ENCODE measurements at places on chromosomes 5 and 9. TPM values are rescaled to one million over a fixed set of nuclear protein-coding genes. Genes with fewer than 3 reads are reported as not detected.

DNA sequence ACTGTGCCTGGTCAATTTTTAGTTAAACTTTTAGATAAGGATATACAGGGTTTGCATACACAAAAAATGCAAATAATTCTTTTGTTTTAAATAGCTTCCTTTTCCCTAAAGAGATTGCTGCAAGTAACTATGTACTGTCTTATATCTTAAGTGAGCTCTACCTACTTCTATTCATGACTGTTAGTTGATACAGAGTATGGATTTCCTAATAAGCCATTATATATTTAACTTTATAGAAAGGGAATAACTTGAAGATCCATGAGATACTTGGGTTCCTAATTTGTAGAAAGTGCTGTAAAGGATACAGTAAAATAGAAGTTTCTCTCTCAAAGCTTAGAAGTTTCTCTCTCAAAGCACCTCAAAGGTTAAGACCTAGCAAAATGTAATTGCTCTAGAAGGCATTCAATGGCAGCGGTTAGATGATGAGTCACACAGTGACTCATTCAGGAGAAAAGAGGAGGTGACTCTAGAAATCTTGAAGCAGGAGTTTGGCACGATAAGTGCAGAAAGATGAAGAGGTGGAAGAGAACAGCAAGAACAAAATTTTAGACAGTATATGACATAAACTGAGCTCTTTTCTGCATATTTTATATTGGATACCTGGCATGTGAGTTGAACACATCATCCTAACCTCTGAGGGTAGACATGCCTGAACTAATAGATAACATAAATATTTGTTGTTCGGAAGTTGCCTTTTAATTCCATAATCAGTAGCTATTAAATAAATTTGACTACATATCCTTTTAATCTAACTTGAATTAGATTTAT, 5.5 kb upstream of the DNAJC21 start:
- DNase-seq: no peak

DNA sequence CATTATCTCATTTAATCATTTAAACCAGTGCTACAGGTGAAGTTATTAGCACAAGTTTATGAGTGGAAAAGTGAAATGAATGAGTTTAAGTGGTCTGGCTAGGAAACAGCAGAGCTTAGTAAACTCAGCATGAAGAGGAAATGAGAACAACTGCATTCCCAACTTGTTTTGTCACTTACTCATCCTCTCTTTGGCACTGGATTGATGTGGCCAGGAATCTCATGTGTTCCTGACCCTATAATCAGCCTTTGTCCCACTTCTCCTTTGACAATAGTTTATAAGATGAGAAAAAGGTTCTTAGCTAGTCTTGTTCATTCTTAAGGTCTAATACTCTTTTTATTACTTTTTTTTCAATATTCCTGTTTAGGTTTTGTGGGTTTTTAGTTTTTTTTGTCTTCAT, 559.2 kb upstream of the TLE4 start:
- no peak for DNase-seq

- no peak for DNase-seq
Observed at GRCh38 chr5:82045554-82046275, 73.9 kb downstream of the ATG10 start.

DNA sequence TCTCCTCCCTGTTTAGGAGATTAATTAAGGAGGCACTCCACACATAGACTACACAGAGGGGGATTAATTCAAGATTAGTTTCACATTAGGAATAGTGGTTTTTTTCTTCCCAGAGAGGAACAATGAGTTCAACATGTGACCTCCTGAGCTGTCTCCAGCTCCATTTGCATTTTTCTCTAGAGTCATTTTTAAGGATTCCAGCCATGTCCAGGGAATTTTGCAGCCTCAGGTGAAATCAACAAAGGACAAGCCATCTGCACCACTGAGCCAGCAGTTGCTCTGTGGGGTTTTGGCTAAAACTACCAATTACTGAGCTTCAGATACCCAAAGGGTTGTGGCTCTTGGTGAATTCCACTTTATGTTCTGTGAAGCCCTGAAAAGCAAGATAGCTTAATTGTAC, 258.5 kb upstream of the PPP1R2B start:
- no peak for DNase-seq

The HAVCR2 gene
- total RNA-seq: 1.3 TPM

DNA sequence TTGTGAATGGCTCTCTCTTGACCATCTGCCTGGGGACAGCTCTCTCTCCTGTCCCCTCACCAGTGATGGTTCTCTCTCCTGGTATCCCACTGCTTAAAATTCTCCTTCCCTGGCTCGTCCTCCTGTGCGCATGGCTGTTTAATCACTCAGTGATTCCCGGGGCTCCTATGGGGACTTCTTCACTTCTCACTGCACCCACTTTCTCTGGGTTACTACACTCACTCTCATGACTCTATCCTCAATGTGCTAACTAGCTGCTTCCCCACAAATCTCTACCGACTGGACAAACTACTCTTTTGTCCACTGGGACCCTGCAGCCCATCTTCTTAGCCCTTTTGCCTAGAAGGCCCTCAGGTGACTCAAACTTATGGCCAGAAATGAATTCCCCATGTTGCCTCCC, 89.1 kb upstream of the TBC1D2 start:
- no peak for DNase-seq

The C5orf52 gene
- total RNA-seq: not detected

DNA sequence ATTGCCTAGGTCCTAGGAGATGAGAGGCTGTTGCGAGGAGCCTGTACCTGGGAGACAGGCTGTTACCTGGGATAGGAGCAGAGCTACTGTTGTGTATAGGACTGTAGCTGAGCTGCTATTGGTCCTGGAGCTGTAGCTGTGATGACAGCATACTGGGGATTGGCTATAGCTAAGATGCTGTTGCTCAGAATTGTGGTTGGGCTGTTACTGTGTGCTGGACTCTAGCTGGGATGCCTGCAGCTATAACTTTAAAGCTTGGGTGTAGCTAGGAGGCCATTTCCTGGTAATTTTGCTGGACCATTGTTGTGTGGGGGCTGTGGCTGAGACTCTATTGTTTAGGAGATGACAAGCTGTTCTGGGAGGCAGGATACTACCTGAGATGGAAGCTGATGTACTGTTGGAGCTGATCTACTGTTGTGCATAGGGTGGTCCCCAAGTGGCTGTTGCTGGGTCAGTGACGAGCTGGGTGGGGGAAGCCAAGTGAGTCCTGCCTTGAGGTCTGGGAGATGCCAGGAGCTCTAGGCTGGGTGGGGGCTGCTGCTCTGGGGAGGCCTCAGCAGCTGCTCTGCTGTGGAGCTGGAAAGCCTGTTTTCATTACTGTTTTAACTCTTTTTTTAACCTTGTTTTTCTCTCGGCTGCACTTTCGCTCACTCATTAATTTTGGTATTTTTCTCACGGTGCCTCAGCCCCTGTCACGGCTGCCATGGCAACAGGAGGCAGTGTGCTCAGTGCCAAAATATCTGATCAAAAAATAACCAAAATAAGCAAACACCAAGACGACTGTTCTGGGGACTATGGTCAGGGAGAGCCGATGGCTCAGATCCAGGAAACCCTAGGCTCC, 3.0 kb upstream of the PCDH1 start:
- DNase-seq: no peak

DNA sequence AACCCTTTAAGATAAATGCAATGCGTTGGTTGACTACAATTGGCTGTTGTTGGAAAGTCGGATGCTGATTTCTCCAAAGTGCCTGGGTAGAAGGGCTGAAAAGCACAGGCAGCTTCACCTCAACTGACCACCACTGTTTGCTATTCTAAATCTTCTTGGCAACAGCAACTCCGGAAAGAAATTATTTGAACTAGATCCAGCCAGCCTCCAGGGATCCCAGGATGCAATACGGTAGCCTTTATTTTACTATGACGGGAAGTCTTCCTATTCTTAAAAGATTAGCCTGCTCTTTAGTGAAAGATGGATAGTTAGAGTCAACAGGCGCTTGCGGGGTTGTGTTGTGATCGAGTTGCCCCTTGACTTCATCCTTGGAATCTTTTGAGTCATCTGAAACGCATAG, 78.6 kb upstream of the KLF9 start:
- no peak for DNase-seq

- no peak for DNase-seq
Observed at GRCh38 chr5:110072651-110073050, 382.9 kb downstream of the MAN2A1 start.

DNA sequence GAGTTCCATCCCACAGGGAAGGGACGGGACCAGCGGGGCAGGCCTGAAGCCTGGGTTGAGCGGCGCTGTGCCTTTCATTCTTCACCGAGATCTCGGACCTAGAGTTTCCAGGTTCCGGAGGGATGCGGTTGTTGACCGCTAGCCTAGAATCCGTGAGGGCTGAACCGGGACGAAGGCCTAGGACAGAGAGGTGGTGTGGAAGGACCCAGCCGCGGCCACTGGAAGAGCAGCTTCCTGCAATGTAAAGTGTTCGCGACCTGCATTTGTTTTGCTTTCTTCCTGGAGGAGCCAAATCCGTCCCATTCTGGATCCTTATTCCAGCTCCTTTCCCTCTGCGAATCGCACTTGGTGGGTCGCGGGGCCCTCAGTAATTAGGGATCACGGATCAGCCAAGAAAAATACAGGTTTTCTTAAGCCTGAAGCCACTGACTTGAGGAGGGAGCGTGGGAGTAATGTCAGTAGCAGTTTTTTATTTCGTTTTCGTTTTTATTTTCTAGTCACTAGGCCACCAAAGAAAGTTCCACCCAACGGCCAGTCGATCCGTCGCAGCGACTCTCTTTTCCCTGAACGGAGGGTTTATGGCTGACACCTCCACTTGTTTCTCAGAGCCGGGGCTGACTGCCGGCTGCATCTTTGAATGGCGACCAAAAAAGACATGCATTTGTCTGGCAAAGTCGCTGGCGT, 48.6 kb downstream of the ANXA2R start:
- no peak for DNase-seq
